ENCODE measurements at places on chromosomes 1 and 21.

GRCh38 chr1:243791586-243792267 is 58.3 kb downstream of the AKT3 start:
- no peak for DNase-seq

DNA sequence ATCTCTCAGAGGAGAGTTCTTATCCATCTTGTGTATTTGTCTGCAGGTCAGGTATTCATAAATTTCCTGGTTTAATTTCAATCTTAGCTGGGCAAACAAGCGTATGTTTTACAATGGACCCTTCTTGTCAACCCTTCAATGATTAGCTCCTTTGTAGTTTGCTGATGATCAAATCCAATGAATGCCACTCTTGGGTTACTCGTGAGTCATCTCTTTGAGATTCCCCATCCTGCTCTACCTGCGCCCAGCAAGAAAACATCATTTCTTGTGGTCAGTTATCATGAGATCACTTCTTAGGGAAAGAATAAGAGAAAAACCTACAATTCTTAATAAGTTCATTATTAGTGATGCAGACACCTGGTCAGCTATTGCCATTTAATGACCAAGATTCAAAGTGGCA is 572.3 kb upstream of the PKN2 start:
- DNase-seq, result no peak

DNA sequence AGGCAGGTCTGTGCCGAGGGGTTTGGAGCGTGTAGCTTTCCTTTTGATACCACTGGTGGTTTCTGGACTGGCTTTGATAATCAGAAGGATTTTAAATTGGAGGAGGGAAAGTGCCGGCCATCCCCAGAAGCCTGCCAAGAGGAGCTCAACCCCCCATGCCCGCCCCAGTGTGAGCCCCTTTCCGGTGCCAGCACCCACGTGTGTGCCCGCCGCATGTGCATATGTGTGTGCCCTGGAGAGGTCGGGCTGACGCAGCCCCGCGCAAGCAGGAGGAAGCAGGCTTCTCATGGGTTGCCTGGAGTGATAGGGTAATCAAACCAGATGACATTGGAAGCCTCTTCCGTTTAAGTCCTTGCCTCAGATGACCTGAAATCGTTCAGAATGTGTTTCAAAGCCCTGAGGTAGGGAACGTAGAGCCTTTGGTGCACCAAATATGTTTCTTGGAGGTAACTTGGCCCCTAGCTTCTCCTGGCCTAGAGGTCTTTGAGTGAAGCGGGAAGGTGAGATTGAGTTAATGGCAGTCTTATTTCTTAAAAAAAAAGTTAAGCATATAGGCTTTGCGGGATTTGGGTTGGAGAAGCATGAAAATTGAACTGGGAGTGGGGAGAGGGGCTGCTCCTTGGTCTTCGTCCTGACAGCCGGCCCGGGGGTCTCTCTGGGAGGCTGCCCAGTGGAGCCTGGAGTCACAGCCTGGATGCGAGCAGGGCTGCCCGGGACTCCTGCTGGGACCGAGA is 34.1 kb upstream of the ARHGEF16 start:
- DNase-seq, result no peak

- no peak for DNase-seq
Measured at GRCh38 chr1:207763972-207764371, 12.1 kb downstream of the CD46 start.

- no peak for DNase-seq
Measured at GRCh38 chr1:166390366-166391033, 223.7 kb upstream of the FAM78B start.

DNA sequence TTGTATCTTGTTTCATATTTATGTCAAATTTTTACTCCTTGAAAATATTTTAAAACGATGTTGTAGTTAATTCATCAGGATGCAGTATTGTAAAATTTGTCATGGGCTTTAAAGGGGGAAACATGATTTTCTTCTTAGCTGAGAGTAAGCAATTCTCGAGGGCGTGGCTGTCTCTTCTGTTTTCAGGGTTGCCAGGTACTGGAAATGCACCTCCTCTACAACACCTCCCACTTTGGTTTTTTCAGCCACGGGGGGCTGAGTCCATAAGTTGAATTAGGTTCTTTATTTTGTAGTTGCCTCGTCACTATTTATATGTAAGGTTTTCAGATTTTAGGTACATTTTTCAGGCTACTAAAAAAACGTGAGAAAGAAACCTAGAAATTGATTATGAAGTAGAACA is 64.0 kb downstream of the PRDM2 start:
- no peak for DNase-seq

GRCh38 chr1:41536361-41536802 is 51.9 kb upstream of the EDN2 start:
- DNase-seq, result no peak

DNA sequence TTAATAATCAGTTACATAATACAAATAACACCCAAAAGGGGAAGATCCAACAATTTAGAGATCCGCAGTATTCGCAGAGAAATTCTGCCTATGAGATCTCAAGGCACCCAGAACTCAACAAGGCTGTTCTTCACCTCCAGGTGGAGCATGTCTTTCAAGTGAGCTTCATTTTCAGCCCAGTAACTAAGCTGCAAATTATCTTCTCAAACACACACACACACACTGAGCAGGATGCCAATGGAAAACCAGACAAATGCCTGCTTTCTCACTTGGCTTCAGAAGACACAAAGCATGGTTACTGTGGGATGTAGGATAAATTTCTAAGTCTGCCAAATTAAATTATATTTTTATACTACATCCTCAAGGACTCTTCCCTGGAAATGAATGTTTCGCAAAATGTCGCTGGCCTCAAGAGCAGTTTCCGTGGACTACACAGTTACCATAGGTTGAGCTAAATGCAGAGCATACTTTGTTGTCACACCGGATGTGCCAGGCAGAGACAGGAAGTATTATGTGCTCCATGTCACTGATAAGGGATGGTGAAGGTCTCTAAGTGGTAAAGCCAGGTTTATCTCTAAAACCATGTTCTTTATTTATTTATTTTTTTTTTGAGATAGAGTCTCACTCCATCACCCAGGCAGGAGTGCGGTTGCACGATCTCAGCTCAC is 30.3 kb downstream of the UBR4 start:
- peak; percentile 11 for DNase-seq

DNA sequence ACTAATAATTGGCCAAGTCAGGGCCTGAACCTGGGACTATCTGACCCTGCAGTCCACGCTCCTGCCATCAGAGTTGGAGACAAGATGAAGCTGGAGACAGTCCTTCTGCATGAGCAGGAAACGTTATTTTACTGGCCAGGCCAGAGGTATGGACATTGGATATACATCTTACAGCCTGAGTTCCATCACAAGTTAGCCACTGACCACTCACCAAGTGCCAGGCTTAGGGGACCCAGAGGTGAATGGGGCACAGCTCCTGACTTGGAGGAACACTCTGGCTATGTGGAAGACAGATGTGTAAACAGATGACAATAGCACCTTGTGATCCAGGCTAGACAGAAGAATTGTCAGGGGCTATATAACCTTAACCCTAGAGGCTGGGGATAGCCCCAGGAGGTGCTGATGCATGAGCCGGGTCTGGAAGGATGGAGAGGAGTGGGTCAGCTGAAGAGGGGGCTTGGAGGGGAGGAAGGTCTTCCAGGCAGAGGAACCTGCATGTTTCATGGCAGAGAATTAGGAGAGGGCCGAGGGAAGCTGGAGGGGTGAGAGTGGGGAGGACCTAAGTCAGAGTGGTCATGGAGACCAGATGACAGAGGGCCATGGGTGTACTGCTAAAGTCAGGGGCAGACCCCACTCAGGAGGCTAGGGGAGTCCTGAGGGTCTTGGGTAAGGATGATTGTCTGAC is 52.5 kb upstream of the DMRTB1 start:
- DNase-seq, result no peak

- no peak for DNase-seq
Measured at GRCh38 chr1:189764391-189765320, 713.0 kb downstream of the BRINP3 start.

DNA sequence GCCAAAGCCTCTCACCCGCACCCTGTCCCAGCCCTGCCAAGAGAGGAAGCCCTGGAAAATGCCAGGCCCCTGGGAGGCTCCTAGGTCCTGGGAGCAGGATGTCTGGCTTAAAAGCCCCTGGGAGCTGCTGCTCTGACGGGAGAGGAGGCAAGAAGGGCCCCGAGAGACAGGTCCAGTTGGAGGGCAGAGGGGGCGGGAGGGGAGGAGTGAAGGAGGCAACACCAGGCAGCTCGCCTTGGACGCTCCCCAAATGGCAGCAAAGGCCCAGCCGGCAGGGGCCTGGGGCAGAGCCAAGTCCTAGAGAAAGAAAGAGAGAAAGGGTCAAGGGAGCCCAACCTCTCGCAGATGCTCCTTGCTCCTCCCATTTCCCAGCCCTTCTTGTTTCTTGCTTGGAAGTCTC is 6.8 kb downstream of the ETV3L start:
- DNase-seq, result no peak

DNA sequence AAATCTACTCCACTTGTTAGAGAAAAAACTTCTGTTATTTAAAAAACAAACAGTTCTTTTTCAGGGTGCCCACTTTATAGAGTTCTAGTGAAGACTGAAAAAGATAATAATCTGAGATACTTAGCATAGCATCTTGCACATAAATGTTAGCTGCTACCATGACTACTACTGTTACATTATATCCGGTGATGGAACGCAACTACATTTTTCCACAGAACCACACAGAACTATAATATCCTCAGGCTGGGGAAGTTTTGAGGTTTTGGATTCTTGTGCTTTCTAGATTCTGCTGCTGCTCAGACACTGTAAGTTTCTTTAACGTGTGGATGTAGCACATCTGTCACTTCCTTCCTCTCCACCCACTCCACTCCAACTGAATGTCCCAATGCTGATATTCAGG is 110.3 kb downstream of the PTPN14 start:
- no peak for DNase-seq

GRCh38 chr21:20265707-20266440 is 732.3 kb upstream of the NCAM2 start:
- no peak for DNase-seq

GRCh38 chr1:111738133-111738435 is 1.1 kb downstream of the INKA2 start:
- DNase-seq, result no peak

GRCh38 chr1:234687011-234687410 is 77.0 kb upstream of the IRF2BP2 start:
- DNase-seq, result no peak

DNA sequence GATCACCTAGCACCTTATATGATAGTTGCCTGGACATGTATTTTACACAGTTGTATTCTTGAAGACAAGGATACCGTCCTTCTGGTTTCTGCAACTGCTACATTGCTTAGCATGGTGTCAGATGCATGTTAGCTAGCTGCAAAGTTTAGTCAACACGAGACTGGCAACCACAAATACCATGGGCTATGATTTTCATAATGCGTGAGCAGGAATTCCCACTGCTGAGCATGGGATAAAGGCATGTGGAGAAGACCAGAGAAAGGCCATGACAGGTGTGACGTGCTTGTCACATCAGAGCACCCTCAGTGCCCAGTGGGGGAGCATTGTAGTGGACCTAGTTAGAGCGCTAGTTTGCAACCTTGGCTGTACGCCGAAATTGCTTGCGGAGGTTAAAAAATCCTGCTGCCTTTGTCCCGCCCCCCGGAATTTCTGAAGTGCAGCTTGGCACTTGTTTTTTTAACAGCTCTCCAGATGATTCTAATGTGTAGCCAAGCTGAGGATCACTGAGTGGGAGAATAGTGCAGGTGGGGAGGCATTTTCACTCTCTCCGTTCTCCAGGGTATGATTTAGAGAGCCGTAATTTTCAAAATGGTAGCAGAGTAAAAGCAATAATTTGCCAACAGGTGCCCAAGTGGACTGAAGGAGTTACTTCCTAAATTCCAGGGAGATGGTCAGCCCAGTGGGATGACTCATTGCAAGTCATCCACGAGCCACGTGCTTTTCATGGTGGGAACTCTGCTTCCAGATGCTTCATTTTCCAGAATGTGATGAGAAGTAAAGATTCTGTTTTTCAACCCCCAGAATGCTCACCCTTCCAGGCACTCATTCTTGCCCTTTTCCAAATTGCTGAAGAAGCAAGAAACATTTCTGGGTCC is 81.0 kb downstream of the CNIH3 start:
- DNase-seq, result no peak

- peak; percentile 73 for DNase-seq
Measured at GRCh38 chr1:115677182-115677555, 35.4 kb downstream of the VANGL1 start.

DNA sequence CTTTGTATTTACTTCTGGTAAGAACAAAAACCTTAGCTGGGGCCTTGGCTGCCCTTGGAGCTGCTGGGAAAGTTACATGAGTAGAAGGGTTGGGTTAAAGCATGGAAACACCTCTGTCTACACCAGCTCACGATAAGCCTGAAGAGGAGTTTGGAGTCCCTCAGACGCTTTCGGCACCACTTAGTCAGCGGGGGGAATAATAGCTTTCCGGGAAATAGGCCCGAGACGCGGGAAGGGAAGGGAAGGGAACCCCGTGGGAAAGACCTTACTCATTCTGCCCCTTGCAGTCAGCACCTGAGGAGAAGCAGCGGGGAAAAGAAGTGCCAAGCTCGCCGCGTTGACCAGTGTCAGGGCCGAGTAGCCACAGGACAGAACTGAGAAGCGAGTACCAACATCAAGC is 66.4 kb upstream of the PDE9A start:
- no peak for DNase-seq

DNA sequence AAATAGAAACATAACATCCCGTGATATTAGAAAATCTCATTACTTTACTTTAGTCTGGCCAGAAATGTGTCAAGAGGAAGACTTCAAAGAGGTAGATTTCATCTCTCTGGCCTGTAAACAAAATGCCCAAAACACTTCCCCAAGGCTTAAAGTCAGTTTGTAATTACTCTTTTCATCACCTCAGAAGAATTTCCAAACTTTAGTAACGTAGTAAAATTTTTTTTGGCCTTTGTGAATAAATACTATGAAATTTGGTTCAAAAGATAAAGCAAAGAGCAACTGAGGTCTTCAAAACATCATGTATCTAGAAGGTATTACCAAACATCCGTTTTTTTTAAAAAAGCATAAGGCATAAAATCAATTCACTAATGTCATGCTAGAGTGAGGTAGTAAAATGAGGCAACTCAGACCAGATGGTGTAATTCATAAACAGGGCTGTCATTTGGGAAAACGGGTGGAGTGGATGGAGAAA is 51.4 kb downstream of the LEPR start:
- peak; percentile 18 for DNase-seq

- peak; percentile 98 for DNase-seq
Measured at GRCh38 chr1:94925561-94926125, 1.3 kb downstream of the CNN3 start.

DNA sequence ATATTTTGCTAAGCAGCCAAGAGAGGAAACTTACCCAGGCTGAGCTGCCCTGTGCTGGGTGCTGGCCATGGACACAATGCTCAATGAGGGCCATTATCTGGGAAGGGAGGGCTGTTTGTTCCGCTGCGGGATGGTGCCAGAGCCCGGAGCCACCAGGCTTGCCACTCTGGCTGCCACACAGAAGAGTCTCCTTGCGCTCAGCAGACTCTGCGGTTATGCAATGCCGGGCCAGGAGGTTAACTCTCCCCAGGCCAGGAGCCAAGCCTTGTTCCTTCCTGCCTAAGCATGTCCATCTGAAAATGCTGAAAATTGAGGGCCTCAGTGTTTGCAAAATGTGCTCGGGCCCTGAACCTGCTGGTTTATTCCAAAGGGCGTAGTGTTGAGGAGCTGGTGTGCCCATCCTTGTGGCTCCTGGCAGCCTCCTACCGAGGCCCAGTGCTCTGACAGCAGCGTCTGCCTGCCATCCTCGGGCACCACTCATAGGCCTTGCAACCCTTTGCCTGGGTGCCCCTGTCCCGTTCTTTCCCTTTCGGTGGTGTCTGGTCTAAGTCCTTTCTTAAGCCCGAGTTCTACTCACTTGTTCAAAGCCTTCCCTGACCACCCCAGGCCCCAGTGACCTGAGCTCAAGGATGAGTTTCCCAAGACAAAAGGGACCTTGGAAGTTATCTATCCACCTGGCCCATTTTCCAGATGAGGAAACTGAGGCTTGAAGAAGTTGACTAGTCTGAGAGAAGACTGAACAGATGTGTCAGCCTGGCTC is 133.8 kb upstream of the EDN2 start:
- no peak for DNase-seq

GRCh38 chr1:60942291-60942690 is 140.1 kb upstream of the NFIA start:
- no peak for DNase-seq
